Cerebellum (tissue), 4 donors: ENCODE measurements at places on chromosomes 4 and X.

DNA sequence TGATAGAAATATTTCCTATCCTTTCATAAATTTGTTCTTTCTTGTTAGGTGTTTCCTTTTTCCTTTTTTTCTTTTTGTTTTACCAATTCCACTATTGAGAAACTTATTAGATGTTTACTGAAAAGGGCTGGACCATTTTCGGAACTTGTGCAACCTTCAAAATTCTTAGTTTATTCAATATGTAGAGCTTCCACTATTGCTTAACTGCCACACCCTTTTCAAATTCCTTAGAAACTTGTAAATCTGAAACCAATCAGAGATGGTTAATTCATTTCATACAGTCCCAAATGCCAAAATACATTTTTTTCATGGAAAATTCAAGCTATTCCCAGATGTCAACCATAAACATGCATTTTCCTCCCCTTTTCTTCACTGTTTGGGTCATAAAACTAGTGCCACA lies 66.1 kb upstream of the SLC39A8 start:
- no peak for DNase-seq

- no peak for DNase-seq
These were observed 2.4 kb downstream of the NKX1-1 start for GRCh38 chr4:1403591-1404572.

- DNase-seq, result no peak
These were observed 280.1 kb downstream of the DCHS2 start for GRCh38 chr4:154211506-154211905.

DNA sequence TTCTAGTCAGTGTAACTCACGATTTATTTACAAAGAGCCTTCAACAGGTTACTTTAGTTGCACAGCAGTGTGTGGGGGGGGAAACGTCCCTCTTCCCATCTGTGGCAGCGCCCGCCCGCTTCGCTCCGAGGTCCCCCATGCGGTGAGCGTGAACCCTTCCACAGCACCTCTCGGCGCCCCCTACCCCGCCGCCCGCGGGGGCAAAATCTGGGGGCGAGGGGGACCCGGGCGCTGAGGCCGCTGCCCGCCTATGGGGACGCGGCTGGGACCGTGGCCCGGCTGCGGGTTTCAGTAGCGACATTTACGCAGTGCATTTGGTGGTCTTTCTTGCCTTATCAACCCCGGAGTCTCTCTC lies 6.4 kb downstream of the NKX6-1 start:
- DNase-seq, result no peak

DNA sequence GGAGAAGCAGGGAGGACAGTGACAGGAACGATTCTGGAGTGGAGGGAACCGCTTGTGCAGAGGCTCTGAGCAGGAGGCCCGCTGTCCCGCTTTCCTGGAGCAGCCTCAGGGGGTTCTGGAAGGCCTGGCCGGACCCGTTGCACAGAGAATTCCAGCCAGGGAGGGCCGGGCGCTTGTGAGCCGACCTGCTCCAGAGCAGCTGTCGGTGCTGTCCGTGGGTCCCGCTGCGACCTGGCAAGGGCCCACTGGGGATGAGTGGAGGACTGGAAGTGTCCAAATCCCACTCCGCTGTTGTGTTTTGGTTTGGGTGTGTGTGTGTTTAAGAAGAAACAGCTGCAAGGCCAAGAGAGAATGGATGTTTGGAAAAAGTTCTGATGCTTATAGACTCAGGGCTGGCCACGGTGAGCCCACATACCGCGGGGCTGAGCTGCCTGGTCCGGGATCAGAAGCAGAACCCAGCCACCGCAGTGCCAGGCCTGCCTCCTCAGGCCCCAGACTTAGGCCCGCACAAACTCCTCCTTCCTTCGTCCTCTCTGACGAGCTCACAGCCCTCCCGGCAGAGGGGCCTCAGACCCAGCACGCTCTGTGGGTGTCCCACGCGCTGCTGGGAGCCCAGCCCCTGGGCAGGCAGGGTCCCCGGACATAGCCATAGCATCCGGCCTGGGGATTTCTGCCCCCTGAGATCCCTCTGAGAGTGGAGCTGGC lies 73.9 kb downstream of the HTRA3 start:
- no peak for DNase-seq

GRCh38 chr4:176902710-176903323 lies 110.1 kb upstream of the VEGFC start:
- DNase-seq, result no peak

DNA sequence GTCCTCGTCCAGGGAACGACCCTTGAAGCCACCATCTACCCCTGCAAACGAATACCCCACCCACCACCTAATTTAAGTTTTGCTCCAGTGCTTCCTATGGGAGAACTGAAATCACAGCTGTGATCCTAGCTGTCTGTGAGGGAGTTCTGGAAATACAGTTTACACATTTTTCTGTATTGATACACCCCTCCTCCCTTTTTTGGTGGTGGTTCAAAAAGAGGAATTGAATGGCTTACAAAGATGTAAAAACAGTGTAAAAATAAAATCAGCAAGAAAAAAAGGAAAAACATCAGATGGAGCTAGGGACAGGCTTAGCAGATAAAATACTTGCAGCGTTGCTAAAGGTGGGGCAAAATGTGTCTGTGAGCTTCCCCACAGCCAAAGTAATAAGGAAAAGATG lies 86.6 kb downstream of the SORCS2 start:
- DNase-seq, result no peak

DNA sequence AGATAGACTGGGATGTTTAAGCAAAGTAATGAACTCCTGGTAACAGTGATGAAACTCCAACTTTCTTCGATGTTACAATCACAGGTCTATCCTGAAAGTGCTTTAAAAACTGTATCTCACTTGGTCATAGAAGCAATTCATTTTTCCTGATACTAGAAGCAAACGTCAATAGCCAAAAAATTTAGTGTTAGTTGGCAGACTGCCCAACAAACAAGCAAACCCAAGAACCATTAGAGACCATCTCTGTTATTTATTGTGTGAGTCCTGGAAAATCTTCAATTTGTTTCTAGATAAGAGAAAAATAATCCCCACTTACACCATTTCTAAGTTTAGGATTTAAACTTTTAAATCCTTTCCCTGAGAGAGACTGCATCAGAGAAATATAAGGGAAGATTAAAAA lies 553.9 kb downstream of the INPP4B start:
- DNase-seq, result no peak

DNA sequence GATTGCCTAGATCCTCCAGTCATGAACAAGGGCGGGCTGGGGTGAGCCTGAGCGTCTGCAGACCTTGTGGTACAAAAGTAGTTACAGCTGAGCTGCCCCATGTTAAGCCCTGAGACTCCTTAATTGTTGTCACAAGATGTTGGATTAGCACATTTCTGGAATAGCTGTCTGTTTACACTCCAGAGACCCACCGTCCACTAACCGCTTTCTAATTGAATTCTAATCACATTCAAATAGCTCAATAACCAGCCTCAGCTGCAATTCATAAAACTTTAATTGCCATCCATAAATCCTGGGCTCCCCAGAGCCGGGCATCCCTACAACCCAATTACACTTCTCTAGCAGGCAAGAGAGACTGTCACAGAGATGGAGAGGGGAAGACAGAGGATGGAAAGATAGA lies 1.6 kb upstream of the GSX2 start:
- DNase-seq, result no peak
